ENCODE measurements at places on chromosomes 5 and 9. TPM values are rescaled to one million over a fixed set of nuclear protein-coding genes. Genes with fewer than 3 reads are reported as not detected.

- peak; percentile 73 for ATAC-seq
Measured at GRCh38 chr5:25458628-25459027, 813.9 kb upstream of the CDH10 start.

GRCh38 chr5:160260881-160261815, 31.8 kb downstream of the FABP6 start:
- ATAC-seq = no peak

GRCh38 chr5:138569782-138570181, 5.4 kb downstream of the HSPA9 start:
- no peak for ATAC-seq

DNA sequence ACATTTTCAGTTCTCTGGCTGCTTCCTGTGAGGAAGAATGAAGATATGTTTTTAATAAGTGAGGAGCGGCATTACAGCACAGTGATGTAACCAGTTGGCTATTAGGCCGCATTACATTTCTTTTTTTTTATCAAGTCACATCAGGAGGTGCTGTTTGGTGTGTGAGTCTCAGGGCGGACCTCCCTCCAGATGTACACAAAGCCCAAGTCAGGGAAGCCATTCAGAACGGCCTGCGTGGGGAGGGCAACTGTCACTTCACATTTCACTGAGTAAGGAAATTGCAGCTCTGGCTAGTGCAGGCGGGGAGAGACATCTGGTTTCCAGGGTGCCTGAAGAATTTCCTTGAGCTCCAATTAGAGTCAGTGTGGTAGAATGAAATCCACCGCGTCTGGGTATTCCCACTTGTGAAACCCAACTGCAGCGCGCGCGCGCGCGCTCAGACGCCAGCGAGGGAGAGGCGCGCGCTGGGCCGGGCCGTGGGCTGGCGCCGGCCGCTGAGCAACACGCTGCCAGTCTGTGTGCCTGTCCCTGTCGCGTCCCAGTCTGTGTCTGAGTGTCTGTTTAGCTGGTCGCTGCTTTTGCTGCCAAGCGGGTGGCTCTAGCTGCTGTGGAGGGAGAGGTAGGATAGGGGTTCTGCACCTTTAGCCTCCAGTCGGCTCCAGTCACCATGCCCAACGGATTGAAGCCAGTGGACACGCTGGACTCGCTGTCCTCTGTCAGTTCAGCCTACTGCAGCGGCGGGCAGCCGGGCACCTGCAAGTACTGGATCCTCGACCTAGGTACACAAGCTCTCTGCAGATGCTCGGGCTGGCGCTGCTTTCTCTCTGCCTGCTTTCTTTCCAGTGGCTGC, 140.8 kb upstream of the OTULINL start:
- no peak for ATAC-seq

GRCh38 chr5:2576823-2577222, 174.7 kb downstream of the IRX2 start:
- ATAC-seq = no peak

IL5 gene
- total RNA-seq = not detected

DNA sequence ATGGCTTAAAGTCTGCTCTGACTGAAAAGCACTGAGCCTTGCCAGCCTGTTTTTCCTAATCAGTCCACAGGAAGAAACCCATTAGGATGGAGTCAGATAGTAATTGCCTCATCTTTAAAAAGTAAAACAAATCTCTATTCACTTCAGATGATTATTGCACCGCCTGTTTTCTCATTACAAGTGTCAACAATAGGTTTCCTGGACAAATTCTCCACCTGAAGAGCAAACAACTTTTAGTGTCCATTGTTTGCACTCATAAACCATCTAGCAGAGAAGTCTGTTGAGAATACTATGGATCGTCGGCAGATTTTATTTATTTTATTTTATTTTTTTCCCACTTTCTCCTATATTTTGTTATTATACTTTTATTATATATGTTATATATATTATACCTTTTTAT, 20.3 kb downstream of the C5orf63 start:
- ATAC-seq = no peak

DNA sequence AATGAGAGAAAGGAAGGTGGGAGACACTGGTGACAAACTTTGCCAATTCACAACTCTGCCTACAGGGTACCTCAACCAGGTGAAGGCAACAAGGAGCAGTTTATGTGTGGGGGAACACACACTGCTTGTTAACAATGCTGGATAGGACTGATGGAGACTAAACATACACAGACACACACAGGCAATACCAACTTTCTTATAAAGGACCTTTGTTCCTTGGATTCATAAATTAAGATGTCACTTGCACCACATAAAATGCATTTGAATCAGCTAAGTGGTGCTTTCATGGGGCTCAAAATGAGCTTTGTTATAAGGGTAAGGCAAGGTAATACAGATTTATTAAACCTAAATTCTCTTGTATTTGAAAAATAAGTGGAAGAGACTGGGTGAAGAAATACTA, 4.0 kb downstream of the TSTD2 start:
- ATAC-seq = no peak

PHF19 gene
- 258 TPM for total RNA-seq

GRCh38 chr9:97277953-97278352, 29.5 kb upstream of the CCDC180 start:
- ATAC-seq = no peak

DNA sequence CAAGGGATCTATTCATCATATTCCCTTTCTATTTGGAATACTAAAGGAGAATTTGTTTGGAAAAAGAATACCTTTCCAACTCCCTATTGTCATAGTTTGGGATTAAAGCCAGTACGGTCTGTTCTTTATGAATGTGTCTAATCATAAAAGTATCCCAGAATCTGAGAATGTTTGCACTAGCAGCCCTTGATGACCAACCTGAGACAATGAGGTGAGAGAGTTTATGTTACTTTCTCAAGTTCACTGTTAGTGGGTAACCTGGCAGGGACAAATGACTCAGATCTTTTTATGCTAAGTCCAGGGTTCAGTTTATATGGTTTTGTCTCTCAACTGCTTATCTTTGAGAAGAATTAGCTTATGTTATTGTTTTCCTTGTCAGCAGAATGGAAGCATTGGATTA, 25.3 kb upstream of the TLR4 start:
- peak; percentile 35 for ATAC-seq

DNA sequence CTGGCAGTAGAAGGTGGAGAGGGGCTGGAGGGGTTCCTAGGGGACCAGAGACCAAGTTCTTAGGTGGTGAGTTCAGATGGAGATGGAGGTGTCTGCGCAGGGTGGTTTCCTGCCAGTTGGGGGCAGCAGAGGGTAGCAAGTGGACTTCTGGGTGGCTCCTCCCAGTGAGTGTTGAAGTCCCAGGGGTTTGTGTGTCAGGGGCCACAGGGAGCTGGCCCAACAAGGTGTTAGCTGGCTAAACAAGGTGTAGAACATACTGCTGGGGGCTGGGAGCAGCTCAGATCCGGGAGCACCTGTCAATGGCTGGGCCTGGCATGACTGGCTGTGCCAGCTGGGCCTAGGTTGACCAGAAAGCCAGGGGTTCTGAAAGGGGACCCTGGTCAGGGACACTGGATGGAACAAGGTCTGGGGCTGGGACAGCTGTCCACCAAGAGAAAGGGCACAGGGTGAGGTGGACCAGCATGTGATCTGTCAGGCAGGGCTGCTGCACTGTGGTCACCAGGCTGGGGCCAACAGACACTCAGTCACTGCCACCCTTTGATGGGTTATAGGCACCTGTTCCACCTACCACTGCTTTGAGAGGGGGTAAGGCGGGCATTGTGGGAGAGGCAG, 35.6 kb downstream of the DAB2IP start:
- ATAC-seq = peak; percentile 70

DNA sequence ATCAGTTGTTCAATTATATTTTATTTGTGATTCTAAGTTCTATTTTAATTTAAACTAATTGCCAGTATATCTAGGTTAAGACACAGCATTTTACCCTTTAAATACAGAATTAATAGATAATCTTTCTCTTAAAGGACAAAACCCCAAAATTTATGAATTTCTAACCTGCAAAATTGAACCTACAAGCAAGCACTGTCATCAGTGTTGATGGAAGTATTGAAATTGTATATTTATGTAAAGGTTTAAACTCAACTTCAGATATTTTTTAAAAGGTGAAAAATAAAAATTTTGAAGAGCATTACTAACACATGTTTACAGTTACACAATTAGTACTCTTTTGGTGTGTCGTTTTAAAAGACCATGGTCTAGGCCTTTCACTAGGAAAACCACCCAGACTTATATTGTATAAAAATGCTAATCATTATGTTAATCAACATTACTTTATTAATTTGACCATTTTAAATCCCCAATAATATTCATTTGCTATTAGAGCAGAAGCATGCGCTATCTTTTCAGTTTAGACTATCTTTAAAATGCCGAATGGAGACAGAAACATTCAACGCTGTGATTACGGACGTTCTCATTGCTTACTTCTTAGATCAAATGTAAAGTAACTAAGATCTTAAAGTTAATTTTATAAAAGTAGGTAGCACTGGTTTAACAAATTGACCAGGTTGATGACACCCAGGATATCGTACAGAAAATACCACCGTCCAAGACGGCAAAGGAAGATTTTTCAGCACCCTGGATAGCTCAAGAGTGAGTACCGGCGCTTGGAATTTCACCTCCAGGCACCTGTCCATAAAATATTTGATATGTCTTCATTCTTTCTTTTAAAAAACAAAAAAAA, 3.2 kb downstream of the OTP start:
- ATAC-seq = no peak

DNA sequence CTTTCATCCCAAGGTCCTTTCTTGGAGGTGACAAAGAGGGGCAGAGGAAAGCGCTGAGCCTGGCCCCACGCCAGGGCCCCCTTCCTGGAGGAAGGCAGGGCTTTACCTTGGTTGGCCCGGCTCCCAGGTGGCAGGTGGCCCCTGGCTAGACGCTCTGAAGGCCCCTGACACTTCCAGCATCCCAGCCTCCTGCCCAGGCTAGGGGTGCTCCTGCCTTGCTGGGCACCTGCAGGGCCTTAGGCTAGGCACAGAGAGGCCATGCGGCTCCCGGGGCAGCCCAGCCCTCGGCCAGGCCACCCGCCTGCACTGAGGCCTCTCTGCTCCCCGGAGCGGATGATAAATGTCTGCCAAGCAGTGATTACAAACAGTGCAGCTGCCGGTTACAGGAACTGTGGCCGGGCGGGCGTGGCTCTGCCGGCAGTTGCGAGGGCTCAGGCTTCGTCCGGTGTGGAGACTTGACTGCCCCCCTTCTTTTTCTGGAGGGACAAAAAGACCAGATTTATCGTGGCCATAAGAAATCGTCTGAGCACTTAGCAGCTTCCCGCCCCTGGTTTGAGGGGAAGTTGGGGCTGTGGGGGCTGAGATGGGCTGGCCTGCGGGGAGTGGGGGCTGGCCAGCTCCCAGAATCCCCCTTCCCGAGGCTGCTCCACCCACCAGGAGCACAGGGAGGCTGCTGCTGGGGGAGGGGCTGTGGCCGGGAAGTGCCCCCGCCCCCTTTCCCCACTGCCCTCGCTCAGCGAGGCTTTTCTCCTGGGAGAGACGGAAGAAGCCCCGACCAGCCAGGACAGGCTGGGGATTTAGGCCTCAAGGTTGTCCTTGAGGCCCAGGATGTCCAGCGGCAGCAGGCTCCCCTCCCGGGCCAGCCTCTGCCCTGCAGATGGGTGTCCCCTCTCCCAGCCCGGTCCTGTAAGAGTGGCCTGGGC, 31.6 kb upstream of the UBAC1 start:
- ATAC-seq = peak; percentile 75

SV2C gene
- total RNA-seq = 0.45 TPM

DNA sequence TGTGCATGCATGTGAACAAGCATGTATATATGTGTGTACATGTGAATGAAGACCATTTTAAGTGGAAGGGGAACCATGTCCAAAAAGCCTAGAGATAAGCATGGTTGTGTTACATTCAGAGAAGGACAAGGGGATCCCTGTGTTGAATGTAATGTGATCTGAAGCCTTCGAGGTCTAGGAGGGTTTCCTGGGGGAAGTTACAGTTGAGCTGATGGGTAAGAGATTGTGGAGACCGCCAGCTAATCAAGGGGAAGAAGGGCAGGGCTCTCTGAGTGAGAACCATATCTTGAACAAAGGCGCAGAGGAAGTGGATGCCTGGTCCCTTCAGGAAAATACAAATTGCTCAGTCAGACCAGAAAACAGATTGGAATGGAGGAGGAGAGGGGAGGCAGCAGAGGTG, 45.5 kb upstream of the TNFSF15 start:
- ATAC-seq = peak; percentile 12

DNA sequence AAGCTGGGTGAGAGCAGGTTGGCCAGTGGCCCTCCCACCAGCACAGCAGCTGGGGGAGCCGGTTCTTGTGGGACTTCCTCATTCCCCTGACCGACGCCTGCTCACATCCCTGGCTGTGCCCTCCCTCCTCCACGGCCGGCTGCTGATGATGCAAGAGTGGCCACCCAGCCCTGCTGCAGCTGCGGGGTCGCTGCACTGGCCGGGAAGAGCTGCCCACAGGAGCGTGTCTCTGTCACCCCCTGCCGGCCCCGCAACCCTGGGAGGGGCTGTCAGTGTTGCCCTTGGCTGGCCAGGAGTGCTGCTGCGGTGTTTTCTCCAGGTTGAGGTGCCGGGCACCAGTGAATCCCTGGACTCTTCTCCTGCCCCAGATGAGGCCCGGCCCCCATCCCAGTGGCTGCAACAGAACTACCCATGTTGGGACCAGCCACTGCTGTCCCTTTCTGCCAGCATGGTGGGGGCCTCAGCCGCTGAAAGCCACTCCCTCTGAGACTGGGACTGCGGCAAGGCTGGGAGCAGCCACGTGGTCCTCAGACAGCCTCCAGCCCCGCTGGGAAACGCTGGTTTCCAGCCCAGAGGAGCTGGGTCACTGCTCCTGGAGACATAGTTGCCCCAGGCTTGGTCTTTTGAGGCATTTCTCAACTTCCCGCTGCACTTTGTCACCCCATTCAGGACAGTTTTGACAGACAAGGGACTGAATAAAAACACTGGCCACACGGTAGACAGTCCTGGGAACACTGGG, 739 bp downstream of the CARD9 start:
- no peak for ATAC-seq

DNA sequence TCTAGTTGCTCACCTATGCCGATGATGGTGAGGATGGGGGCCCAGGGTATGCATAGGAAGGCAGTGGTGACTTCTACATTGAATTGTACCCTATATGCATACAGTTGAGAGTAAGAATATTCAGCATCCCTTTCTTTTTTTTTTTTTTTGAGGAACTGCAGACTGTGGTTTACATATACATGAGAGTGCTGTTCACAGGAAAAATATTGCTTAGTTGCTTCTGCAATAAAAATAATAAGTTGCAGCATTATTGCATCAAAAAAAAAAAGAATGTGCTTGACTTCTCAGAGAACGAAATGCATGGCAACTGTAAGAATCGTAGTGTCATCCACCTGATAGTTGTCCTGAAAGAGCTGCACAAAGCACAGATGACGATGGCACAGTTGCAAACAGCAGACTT, 52.8 kb downstream of the PTCD2 start:
- no peak for ATAC-seq

SMAD5 gene
- total RNA-seq = 21.1 TPM

GRCh38 chr5:90873033-90873517, 314.5 kb downstream of the ADGRV1 start:
- peak; percentile 69 for ATAC-seq

PPIP5K2 gene
- 47.1 TPM for total RNA-seq

PRDM9 gene
- not detected for total RNA-seq

RASGRF2 gene
- total RNA-seq = 6.8 TPM

ISL1 gene
- total RNA-seq = not detected

GRCh38 chr5:134120386-134121138, 6.1 kb downstream of the TCF7 start:
- ATAC-seq = no peak

- ATAC-seq = no peak
Measured at GRCh38 chr9:137610944-137611343, 5.5 kb downstream of the ARRDC1 start.

GRCh38 chr9:110258690-110259091, 2.4 kb upstream of the TXN start:
- ATAC-seq = peak; percentile 12
